ENCODE measurements at places on chromosomes 1 and 21.

DNA sequence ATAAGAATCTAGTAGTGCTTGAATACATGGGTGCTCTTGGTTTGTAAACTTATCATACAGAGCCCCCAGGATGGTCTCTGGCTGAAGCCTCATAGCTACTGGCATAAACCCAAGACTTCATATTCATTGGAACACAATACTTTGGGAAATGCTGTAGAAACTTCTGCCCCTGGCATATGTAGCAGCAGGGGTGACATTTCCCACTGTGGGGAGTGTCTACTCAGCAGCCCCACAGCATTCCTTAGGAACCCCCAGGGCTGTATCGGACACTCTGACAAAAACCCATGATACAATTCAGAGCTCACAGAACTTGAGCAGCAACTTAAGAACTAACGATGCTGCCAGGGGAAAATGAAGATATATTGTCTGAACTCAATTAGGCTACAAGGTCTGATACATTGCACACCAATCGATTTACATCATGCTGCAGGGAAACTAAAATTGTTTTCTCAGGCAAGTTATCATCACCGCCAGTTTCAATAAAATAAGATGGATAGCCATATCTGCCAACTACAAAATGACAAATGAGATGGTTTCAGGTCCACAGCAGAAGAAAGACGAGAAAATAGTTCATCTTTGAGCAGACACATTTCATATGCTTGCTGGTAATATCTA is 181.1 kb upstream of the GREM2 start:
- DNase-seq, result no peak

GRCh38 chr1:65435987-65436386 is 15.5 kb downstream of the LEPR start:
- no peak for DNase-seq

- DNase-seq, result no peak
Measured at GRCh38 chr21:41295721-41296254, 20.8 kb upstream of the FAM3B start.

DNA sequence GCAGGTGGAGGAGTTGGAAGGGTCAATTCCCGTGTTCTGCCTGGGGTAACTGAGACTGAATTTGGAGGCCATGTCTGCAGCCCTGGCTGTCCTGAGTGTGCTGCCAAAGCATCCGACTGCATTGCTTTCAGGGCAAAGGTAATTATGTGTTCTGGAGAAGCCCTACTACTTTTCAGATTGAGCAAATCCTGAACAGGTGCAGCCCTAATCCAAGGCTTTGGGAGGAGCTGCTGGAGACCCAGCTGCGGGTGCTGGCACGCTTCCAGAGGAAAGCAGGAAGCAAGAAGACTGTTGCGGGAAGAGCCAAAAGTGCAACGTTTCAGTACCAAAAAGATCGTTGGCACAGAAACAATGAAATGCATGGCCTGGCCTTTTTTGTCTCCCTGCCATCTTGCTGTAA is 73.7 kb upstream of the NRIP1 start:
- no peak for DNase-seq

DNA sequence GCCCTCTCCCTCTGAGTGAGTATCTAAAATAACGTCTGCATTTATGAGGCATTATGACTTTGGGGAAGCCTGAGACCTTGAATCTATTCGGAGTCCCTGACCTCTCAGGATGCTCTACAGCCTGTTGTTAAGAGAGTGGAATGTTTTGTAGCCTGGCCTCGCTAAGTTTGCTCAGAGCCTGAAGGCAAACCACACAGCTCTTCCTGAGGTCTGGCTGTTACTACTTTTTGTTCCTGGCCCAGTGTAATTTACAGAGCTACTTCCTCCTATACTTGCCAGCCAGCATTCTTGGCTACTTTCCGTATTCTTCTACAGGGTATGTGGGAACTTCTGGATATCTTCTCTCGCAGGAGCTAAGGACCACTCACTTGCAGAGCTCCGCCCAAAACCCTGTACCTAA is 3.6 kb upstream of the ZMYM4 start:
- DNase-seq, result no peak

DNA sequence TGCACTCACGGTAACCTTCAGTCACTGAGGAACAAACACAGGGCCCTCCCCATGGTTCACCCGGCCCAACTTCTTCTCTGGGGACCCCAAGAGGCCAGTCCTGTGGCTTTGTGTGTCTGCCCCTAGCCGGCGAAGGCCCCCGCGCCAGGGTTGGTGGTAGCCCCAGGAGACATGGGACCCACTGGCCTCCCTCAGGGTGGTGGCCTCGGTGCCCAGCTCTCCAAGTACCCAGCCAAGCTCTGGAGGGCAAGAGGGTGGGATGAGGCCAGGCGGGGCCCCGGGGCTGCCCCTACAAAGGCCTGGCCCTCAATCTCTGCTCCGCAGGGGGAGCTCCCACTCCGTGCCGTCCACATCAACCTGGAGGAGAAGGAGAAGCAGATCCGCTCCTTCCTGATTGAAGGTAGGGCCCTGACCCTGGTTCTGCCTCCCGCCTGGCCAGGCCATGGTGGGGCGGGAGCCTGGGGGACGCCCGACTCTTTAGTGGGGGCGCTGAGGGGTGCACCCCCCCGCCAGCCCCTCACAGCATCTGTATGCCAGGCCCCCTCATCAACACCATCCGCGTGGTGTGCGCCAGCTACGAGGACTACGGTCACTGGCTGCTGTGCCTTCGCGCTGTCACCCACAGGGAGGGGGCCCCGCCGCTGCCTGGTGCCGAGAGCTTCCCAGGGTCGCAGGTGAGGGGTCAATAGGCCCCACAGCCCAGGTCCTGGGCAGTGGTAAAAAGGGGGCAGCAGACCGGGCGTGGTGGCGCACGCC is 5.6 kb downstream of the PLEKHN1 start:
- DNase-seq, result no peak
